Activated naive CD4-positive, alpha-beta T cell treated with anti-CD3 and anti-CD28 coated beads, Interleukin-2, amount 50 U/mL, for 16 hours (primary cell): ENCODE measurements at places on chromosomes 12 and 14.
A peak's percentile ranks its signal among the peaks of the same experiment; 100 is the strongest.

DNA sequence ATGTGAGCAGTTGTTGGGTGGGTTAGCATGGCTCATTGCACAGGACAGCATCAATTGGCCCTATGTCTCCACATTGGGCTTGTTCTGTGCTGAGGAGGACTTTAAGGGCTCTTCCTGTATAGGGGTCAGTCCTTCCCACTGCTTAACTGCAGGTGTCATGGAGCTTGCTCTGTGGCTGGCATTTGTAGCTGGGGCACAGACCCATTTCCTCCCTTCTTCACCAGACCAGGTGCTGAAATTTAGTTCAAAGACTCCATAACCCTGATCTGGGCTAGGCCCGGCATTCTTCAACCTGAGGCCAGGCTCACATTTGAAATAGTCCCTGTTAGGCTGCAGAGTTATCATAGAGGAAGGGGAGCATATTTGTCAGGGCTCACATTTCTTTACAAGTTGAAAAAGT is 12.8 kb downstream of the CHST11 start:
- no peak for DNase-seq

DNA sequence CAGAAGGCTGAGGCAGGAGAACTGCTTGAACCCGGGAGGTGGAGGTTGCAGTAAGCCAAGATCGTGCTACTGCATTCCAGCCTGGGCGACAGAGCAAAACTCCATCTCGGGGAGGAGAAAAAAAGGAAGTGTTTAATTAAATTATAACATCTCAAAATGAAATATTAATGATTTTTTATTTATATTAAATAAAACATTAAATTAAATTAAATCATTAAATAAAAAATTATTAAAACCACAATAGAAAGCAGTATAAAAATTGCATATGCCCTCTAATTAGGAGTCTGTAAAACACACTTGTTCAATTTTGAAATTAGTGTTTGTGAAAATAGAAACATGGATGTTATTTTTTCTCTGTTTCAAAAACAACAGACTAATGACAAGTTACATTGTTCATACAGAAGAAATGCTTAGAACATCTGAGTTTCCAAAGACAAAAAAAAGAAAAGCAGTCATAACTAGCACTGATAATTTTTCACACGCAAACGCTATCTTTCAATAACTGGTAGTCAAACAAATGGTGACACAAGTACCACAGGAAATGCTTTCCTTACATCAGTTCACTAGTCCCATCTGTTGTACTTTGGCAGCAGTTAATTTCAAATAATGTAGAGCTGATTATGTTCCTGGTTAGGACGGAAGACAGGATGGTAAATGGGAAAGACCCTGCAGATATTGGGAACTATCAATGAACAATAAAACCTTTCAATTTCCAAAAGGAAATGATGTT is 54.9 kb downstream of the HECTD4 start:
- no peak for DNase-seq

- DNase-seq, result no peak
These were observed 135.0 kb downstream of the NCOR2 start for GRCh38 chr12:124432376-124432775.

GRCh38 chr14:20413744-20414082 is 412 bp upstream of the TEP1 start:
- no peak for DNase-seq

- no peak for DNase-seq
These were observed 10.8 kb downstream of the FAM222A start for GRCh38 chr12:109724321-109724892.

GRCh38 chr14:92888896-92889295 is 34.1 kb upstream of the CHGA start:
- no peak for DNase-seq

- DNase-seq, result no peak
These were observed 10.9 kb upstream of the KRT2 start for GRCh38 chr12:52662918-52663229.

DNA sequence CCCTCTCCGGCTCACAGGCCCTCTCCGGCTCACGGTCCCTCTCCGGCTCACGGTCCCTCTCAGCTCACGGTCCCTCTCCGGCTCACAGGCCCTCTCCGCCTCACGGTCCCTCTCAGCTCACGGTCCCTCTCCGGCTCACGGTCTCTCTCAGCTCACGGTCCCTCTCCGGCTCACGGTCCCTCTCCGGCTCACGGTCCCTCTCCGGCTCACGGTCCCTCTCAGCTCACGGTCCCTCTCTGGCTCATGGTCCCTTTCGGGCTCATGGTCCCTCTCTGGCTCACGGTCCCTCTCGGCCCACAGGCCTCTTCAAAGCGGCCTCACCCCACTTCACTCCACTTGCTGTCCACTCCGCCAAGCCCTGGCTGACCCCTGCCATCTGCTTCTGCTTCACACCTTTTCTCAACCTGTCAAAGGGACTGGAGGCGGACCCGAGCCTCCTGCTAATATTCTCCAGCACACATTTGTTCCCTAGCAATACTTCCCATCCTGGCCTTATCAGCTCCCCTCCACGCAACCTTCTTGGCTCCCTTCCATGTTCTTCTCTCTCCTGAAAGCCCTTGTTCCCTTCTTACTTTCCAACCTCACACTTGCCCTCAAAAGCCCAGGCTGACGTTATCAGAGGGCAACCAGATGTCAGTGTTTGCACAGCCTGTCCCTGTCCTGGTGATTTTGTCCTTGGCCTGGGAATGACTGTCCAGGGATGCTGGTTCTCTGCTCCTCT is 176.7 kb downstream of the CALM1 start:
- no peak for DNase-seq

GRCh38 chr14:32073537-32074189 is 3.4 kb upstream of the ARHGAP5 start:
- DNase-seq, result peak; percentile 30

DNA sequence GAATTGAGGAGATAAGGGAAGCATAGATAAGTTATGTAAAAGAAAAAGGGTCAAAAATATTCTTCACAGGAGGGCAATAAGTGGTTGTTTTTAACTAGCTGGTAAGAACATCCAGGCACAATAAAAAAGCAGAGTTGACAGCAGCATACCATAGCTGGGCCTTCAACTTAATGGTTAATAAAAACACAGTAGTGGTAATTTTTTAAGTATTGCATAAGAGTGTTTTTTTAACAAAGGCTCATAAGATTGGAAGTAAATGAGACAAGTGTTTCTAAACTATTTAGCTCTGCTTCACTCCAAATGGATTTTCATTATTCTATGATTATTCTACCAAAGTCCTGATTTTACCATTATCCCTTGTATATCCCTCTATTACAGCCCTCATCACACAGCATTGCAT is 140.1 kb upstream of the TSPAN8 start:
- no peak for DNase-seq

GRCh38 chr12:1593174-1594005 is 991 bp downstream of the FBXL14 start:
- DNase-seq, result peak; percentile 62

DNA sequence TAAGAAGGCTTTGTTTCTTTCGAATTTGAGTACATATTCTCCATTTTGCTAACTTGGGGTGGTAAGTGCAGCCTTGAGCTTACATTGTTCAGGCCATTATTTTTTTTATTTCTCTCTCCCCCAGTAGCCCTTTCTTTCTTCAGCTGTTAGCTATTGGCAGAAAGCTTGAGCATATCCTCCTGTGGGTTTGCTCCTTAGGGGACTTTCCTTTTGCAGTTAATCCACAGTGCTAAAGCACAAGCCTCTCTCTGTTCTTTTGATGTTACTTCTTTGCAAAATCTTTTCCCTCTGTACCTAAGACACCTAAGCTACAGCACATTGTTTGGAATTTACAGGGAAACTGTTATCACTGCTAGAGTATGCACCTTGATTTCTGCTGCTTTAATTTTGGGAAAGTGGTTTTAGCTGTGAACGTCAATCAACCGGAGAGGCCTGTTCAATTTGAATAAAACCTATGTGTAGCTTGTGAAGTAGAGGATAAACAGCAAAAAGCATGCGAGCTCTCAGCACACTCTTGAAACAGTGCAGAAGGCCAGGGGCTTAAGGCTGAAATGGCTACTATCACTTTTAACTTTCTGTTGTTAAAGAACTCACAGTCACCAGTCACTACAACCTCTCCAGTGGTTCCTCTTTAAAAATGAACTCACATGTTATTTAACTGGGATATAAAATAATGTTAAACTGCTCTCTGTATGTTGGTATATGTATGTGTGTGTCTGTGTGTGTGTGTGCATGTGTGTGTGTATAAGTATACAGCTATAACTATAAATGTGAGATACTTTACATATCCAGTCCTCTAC is 139.2 kb downstream of the PDZRN4 start:
- DNase-seq, result no peak

DNA sequence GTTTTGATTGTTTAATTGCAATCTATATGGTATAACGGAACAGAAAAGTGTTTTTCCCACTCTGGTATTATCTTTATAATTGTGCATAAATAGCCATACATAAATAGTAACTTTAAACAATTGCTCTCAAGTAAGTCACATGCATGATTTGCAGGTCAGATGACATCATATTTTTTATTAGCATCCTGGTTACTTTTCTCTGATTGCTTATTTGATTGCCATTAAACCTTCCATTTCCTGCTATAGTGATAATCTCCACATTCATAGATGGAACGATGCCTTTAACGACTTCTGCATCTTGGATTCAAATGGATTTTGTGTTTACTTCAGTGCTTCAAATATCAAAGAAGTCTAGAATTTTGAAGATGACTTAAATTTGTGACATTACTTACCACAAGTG is 3.5 kb upstream of the KLRK1 start:
- DNase-seq, result no peak

GRCh38 chr12:7151532-7151931 is 21.4 kb downstream of the CLSTN3 start:
- DNase-seq, result no peak

DNA sequence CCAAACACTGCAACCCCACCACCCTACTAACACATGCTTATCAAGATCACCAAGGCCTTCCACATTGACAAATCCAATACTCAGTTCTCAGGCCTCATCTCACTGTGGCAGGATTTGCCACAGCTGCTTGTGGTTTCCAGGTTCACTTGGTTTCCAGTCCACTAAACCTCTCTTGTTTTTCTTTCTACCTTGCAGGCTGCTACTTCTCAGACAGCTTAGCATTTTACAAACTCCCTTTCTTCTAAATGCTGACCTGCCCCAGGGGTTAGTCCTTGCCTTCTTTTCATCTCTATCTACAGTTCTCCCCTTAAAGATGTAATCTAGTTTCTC is 84.1 kb downstream of the BCAT1 start:
- DNase-seq, result no peak

GRCh38 chr12:121145221-121145620 is 12.5 kb downstream of the P2RX7 start:
- DNase-seq, result peak; percentile 49

- DNase-seq, result no peak
These were observed 2.6 kb upstream of the PRKAB1 start for GRCh38 chr12:119665164-119665929.

DNA sequence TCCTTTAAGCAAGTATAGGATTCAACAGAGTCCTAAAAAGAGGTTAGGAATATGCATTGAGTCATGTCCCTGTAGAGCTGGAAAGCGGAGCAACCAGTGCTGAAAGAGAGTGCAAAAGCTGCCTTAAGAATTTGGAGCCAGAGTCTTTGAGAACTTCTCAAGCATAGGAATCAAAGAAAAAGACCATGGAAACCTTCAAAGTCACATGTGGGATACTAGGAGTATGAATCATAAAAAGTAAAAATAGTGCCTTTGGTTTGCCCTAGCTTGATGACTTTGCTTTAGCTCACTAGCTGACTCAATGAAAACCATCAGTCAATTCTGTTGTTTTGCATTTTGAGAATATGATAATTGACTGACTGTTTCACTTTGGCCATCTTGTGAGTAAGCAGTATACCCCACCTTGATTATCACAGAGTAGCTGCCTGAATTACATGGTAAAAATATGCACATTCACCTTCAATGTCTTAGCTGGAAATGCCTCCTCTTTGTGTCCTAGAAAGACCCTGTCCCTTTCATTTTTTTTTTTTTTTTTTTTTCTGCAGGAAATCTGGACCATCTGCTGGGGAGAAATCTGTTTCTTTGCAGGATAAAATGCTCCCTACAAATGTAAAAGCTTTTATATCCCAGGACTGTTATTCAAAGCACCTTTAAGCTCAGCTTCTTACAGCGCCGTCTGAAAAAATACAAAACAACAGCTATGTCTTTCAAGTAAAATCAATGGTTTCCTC is 248.6 kb upstream of the KRR1 start:
- DNase-seq, result no peak

DNA sequence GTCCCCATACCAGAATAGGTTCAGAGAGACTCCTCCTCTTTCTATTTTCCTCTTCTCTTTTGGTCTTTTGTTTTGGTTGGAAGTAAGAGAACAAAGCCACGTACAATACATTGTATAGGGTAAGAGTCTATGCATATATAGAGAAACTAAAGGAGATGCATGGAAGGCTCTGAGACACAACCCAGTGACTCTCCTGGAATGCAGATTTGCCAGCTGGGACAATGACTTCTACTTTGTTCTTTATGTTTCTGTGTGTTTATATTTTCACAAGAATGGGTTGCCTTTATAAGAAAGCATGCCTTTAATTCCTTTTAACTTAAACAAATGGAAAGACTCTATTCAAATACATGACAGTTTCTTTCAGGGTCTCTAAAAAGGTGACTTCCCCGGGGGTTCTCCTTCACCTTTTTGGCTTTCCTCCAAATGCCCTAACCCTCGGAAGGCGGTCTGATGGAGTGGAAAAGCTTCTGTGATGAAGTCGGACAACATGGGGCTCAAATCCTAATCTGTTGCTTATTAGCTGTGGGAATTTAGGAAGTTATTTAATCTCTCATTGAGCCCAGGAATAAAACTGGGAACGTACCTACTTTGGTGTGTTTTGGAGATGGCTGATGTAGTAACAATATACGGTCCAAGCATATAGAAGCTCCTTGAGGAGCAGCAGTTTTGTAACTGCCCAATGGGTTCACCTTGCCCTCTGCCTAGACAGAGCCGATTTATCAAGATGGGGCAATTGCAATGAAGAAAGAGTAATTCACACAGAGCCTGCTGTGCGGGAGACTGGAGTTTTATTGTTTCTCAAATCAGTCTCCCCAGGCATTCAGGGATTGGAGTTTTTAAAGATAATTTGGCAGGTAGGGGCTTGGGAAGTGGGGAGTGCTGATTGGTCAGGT is 9.1 kb upstream of the SERPINA1 start:
- DNase-seq, result no peak
